ENCODE measurements at places on chromosomes 1 and 21.

DNA sequence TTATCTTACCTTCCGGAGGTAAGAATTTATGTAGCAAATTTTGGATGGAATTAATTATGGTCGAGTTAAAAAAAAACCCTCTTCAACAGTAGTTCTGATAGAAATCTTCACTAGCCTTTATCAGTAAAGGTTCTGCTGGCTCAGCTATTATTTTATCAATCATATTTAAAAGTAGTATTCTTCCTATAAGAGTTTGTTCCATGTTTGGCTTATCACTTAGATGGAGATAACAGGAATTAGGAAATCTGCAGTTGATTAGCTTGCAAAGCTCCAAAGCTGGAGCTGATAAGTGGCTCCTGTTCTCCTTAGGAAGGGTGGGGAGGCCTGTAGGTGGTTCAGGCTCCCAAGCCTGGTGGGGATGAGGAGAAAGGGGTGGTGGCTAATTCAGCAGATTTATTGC lies 31.5 kb upstream of the DUSP10 start:
- DNase-seq, result no peak

- DNase-seq, result no peak
Measured at GRCh38 chr1:72690871-72691270, 408.5 kb upstream of the NEGR1 start.

DNA sequence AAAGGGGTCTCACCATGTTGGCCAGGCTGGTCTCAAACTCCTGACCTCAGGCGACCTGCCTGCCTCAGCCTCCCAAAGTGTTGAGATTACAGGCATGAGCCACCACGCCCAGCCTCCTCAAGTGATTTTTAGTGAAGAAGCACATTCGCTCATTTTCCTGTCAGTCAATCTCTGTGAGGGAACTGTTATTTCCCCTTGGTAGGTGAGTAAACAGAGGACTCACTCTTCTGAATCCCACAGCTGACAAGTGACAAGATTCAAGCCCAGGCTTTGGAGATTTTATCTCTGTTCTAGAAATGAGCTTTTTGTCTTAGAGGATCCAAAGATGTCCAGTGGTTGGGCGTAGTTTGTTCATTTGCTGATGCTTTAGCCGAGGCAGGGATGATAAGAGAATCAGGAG lies 43.9 kb upstream of the TACSTD2 start:
- DNase-seq, result no peak

DNA sequence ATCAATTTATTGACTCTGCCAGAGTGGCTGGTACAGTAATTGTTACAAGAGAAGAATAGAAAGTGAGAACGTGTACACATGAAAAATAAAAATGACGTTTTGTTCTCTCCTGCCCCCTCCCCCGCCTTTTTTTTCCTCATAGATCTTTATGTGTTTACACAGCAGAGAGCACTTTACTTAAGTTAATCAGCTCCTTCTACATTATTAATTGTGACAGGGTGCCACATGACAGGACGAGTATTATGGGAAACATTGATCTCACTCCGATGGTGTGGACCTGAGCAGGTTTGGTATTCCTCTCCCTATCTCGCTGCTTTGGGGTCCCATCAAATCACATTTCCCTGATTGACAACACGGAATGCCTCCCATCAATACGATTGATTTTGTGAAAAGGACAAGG lies 285.7 kb downstream of the TM2D1 start:
- no peak for DNase-seq

- DNase-seq, result no peak
Measured at GRCh38 chr1:27599605-27600497, 4.1 kb downstream of the AHDC1 start.

GRCh38 chr1:119647228-119647733 lies 785 bp downstream of the ZNF697 start:
- DNase-seq, result no peak

GRCh38 chr1:99370476-99370875 lies 106.2 kb downstream of the PLPPR4 start:
- no peak for DNase-seq

GRCh38 chr1:27018316-27018715 lies 5.7 kb upstream of the TENT5B start:
- DNase-seq, result no peak

- DNase-seq, result no peak
Measured at GRCh38 chr1:43247256-43247921, 22.4 kb upstream of the TMEM125 start.

DNA sequence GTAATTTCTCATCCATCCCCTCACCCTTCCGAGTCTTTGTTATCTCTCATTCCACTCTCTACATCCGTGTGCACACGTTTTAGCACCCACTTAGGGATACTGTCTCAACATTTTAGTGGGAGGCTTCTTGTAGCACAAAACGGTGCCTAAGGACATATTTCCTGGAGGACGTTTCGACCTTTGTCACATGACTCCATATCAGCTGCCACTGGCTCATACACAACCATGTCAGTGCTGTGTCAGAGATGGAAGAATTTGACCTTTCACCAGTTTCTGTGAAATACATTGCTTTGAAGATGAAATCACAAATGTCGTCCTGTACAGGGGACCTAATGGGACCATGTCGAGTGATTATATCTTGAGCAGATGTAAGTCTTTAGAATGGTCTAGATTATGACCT lies 15.6 kb downstream of the B3GALT5 start:
- DNase-seq, result no peak

DNA sequence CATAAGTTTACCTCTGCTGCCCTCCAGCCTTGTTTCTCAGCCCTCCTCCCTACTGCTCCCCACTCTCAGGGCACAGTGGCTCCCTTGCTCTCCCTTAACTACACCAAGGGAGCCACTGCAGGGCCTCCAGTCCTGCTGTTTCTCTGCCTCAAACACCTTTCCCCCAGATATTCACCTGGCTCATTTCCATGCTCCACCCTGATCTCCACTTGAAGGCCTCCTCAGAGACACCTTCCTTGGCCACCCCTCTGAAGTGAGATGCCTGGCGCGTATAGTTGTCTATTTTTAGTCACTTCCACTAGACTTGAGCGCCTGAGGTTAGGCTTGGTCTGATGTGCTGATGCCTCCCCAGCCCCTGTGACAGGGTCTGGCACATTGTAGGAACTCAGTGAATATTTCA lies 34.9 kb downstream of the SEC16B start:
- DNase-seq, result no peak

DNA sequence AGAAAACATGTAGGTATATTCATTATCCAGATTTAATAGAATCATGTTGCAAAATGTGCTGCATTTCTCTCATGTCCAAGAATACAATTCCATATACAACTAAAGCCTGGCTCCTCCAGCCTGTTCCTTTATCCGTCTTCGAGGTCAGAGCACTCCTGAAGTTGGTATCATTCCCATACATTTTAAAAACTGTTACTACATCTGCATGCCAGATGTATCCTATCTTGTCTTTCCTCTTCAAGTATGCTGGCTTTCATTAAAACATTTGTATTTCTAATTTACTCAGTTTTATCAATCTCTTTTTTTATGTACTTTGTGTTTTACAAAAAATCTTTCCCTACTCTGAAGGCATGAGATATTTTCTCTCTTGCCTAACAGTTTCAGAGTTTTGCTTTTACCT lies 536.6 kb upstream of the USP24 start:
- DNase-seq, result no peak

DNA sequence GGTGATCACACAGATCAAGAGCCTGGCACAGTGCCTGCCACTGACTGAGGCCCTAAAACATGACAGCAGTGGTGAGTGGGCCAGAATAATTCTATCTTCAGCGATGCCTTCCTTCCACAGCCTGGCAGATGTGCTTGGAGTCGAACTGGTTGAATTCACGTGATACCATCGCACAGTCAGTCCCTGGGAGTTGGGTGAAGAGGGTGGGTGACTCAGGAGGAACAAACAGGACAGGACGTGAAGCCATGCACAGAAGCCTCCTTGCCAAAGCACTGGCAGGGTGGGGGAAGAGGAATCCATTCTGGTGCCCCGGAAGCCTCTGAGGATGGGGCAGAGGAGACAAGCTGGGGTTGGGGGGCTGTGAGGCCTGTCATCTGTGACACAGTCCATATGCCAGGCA lies 80.3 kb upstream of the WNT4 start:
- DNase-seq, result no peak

DNA sequence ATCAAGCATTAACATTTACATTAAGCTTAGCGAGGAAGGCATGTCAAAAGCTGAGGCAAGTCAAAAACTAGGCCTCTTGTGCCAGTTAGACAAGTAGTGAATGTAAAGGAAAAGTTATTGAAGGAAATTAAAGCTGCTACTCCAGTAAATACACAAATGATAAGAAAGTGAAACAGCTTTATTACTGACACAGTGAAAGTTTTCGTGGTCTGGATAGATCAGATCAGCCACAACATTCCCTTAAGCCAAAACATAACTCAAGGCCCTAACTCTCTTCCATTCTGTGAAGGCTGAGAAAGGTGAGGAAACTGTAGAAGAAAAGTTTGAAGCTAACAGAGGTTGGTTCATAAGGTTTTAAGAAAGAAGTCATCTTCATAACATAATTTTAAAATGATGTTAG lies 131.9 kb downstream of the VAV3 start:
- DNase-seq, result no peak

DNA sequence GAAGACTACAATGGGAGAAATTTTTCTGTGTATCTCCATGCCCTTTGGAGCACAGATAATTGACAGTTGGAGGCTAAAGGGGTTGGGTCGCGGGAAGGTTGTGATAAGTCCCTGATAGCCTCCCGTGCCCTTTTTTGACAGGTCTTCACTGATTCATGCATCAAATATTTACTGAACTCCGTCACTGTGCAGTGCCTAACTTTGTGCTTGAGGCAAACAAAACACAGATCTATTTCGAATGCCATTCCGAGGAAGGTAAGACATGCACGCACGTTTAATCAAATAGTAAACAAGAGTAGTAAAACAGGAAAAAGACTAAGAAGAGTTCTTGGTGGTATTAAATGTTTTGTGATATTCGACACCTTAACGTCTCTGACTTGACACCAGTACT lies 494 bp upstream of the PIP5K1A start:
- DNase-seq, result no peak

- no peak for DNase-seq
Measured at GRCh38 chr21:44847261-44848056, 26.0 kb downstream of the PTTG1IP start.

GRCh38 chr1:171868217-171868803 lies 27.0 kb downstream of the DNM3 start:
- DNase-seq, result no peak

DNA sequence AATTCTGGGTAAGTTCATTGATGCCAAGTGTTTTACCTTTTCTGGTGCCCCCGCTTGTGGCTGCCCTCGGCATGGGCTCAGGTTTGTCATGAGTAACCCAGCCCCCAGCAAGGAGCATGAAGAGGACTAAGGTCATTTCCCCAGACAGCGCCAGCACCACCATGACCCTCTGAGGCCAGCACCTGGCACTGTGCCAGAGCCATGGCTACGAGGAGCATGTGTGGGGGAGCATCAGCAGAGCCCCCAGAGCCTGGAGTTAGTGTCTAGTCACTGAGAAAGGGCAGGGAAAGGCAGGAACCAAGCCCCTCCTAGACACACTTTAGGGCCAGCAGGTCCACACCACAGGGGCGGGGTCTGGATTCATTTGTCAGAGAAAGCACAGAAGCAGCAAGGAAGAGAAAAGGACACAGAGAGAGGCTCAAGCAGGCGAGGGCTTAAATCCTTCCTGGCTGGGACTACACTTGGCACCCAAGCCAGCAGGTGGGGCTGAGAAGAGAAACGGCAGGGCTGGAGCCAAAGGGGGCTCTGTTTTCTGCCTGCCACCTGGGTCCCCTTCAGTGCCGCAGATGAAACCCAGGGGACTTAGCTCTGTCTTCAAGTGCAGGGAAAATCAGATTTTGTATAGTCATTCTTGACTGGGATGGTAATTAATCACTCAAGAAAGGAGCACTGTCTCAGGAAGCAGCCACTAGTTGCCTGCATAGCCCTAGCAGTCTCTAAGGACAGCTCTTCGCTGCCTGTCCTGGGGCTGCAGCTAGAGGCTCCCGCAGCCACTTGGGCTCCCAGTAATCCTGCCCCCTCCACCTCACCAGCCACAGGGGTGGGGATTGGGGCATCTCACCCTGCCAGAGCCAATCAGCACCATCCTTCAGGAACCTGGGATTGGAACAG lies 79.6 kb upstream of the ZC3H12A start:
- no peak for DNase-seq

DNA sequence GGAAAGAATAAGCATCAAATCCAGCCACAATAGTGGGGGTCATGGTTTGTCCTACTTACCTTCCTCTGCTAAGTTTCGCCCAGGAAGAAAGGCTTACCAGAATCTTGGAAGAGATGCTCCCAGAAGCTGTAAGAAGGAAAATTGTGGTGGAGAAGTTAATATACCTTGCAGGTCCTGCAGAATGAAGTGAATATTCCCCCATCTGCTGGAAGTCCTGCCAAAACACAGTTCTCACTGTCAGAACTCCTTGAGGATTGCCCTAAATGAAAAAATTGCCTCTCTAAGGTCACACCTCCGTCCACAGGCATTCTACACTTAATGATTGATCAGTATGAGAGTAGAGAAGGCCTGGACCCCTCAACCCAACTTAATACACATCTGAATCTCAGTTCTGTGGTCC lies 78.4 kb upstream of the RGS21 start:
- no peak for DNase-seq

DNA sequence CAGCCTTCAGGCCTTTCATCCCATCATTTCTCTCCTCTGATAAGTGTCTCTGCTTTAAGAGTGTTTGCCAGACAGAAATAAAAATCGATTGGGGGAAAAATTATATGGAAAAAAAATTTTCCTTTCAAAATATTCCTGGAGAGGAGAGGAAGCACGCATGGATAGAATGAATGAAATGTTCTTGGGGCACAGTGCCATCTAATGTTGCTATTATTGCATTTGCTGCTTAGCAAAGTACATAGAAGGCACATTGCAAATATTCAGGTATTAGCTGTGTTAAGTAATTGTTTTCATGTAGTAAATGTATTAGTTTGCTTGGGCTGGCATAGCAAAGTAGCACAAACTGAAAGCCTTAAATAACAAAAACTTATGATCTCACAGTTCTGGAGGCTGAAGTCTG lies 18.1 kb downstream of the B3GALT5 start:
- DNase-seq, result no peak

DNA sequence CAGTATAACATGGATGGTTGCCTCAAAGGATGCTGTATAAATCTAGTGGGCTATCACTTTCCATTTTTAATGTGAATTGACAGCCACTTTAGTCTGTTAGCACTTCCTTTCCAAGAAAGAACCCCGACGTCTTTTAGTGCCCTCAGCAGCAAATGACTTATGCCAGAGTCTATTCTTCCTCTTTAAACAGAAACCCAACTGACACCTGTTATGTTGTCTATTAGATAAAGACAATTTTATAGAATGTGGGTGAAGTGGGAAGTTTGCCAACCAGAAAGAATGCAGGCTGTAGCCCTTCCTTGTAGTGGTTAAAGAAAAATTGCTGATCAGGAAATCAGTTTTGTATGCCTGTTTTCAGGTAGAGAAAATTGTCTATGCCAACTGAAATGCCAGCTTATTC lies 344.9 kb downstream of the ZNF326 start:
- no peak for DNase-seq

DNA sequence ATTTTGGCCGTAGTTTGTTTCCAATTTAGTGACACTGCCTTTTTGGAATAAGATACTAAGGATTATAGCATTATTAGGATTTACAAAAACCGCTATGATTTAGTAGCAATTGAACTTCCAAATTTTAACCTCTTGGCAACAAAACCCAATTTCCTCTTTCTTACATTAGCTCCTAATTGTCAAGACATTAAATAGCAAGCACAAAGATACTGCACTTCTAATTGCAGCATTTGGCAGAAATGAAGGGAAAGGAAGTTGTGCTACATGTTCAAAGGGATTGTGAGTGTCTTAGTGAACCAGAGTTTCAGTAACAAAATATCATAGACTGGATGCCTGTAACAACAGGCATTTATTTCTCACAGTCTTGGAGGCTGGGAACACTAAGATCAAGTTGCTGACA lies 99.9 kb downstream of the NUF2 start:
- no peak for DNase-seq

GRCh38 chr1:9289090-9289534 lies 3.6 kb upstream of the SPSB1 start:
- DNase-seq, result no peak

Data from hippocampal formation (tissue), 2 donors.